ENCODE measurements at places on chromosomes 5 and 9.

DNA sequence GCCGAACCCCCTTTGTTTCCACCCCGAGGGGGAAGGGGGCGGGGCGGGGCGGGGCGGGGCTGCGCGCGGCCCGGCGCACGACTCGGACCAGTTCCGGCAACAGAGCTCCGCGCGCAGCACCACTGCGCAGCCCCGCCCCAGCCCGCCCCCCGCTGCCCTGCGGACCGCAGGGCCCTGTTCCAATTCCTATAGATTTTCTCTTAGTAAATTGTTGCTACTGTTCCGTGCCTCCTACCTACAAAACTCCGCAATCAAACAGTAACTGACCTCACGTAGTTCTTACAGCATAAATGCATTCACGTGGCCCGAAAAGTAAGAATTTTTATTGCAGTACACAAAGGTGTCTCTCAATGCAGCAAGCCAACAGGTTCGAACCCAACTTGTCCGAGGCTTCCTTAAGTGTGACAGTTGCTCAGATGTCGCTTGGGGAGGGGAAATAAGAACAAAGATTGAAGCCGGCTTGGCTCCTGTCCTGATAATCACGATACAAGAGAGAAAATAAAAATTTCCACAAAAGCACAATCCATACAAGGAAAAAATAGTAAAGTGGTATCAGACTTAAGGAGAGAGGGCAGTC, 1.2 kb upstream of the RNF38 start:
- no peak for DNase-seq

DNA sequence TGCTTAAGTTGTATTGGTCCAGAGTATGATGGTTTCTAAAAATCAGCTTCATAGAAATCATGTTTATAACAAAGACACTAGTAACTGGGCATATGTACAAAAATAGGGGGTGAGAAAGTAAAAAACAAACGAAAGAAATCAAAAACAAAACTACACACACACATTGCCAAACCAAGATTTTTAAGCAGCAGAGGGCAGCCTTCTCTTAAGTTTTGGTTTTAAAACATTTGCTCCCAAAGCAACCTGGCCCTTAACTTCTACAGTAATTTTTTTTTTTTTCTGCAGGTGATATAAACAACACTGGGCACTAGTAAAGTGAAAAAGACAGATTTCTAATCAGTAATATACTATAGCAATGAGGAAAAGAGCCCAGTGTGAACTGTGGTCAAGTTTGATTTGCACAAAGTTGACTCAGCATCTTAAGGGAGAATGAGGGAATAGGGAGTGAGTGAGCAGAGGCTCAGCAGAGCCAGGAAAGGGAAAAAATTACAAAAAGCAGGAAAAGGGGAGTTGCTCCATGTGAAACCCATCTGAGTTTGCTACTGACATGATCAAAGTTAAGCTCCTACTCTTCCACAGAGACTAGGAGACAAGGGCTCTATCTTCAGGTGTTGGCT, 13.4 kb upstream of the GAPT start:
- no peak for DNase-seq

GRCh38 chr5:56251440-56251839, 18.3 kb upstream of the ANKRD55 start:
- no peak for DNase-seq

- peak; percentile 72 for DNase-seq
Measured at GRCh38 chr9:92706218-92706940, 36.4 kb upstream of the IPPK start.

DNA sequence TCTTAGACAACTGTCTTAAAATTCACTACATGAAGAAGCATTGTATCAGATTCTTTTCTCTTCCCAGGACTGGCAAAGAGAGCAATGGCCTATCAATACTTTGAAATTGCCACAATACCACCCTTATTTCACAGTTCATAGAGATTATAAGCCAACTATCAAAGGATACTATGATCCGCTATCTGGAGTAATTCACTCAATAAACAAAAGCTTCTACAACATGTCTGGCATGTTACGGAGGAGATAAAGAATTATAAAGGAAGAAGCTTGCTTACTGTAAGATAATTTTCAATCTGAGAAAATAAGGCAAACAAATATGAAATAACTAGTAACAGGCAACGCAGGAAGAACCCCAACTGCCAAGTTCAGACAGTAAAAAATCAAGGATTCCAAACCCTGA, 114.8 kb downstream of the GNAQ start:
- no peak for DNase-seq

GRCh38 chr5:100904259-100904861, 1.3 kb upstream of the ST8SIA4 start:
- DNase-seq: peak; percentile 31

DNA sequence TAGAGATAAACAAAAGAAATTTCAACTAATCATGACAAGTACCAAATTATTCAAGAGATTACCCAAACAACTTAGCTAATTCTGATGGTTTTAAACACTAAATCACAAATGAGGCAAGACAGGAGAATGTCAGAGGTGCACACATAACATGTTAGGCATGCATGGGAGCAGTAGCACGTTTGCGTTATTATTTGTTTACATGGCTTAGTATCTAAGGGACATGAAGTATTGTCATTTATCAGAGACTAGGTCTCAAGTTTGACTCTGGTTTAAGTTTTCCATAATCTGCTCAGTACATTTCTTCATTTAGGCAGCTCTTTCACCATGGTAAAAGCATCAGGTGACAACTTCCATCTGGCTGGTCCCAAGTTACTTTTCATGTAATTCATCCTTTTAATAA, 244.1 kb upstream of the TNC start:
- DNase-seq: no peak

GRCh38 chr9:5186416-5187169, 1.2 kb upstream of the INSL6 start:
- DNase-seq: peak; percentile 44

DNA sequence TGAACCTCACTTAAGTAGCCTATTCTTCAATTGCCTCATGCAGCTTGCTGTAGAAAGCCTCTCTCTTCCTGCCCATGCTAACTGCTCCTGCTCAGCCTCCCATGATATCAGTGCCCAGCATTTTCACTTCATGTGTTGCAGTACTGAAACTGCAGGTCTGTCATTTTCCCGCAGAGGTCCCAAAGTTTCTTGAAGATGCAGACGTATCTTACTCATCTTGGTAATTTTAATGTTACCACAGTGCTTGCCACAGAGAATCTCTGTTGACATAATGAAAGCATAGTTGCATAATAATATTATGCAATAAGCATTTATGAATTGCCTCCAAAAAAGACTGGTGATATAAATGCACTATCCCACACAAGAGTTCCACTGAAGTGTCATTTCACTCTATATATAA, 561.1 kb upstream of the DAP start:
- no peak for DNase-seq

- DNase-seq: no peak
Measured at GRCh38 chr5:65903581-65903980, 22.8 kb upstream of the ERBIN start.

GRCh38 chr5:165405340-165405739, 1899.9 kb downstream of the MAT2B start:
- DNase-seq: no peak

DNA sequence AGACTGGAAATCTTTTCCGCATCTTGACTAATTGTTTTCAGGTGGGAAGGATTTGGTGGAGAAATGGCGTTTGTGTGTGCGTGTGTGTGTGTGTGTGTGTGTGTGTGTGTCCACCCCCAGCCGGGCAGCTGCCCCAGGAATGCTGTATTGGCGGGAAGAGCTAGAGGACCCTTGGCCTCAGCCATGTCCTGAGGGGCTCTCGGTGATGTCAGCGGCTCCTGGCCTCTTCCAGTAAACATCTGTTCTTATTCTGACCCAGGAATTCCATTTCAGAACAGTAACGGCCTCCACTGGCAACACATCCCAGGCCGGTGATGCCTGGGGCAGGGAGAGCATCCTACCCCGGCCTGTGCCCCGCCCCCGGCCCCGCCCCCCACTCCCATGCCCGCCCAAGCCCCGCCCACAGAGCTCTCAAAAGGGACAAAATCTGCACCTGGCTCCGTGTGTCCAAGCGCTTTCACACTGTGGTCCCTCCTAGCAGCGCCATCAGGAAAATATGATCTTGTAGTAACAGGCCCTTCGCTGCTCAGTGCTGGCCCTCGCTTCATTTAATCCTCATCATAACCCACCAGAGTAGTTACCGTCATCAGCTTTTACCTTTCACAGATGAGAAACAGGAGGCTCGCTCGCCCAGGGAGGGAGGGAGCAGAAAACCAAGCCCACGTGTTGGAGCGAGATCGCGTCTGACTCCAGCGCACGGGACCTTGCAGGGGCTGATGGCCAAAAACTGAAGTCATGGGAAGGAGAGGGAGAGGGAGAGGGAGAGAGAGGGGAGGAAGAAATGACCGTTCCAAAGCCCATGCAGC, 18.9 kb downstream of the ADAMTS2 start:
- DNase-seq: no peak

- no peak for DNase-seq
Measured at GRCh38 chr9:97441729-97442128, 29.8 kb downstream of the TDRD7 start.

- no peak for DNase-seq
Measured at GRCh38 chr9:94083384-94083783, 880 bp upstream of the PTPDC1 start.

- no peak for DNase-seq
Measured at GRCh38 chr9:16333691-16334090, 536.8 kb downstream of the BNC2 start.

DNA sequence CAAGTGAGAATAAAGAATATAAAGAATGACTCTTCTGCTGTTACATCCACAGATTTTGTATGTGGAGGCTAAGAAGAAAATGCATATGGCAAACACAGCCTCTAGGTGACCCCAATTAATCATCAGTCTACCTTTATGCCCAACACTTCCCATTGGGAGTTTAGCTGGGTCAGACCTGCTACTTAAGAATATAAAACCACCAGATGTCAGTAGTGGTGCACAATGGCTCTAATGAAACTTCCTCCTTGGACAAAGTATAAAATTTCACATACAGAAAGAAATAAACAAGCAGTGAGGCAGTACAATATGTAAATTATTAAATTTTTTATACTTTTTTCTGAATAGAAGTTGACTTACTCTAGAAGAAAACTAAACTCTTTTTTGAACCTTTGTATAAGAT, 539.9 kb downstream of the BRINP1 start:
- no peak for DNase-seq

DNA sequence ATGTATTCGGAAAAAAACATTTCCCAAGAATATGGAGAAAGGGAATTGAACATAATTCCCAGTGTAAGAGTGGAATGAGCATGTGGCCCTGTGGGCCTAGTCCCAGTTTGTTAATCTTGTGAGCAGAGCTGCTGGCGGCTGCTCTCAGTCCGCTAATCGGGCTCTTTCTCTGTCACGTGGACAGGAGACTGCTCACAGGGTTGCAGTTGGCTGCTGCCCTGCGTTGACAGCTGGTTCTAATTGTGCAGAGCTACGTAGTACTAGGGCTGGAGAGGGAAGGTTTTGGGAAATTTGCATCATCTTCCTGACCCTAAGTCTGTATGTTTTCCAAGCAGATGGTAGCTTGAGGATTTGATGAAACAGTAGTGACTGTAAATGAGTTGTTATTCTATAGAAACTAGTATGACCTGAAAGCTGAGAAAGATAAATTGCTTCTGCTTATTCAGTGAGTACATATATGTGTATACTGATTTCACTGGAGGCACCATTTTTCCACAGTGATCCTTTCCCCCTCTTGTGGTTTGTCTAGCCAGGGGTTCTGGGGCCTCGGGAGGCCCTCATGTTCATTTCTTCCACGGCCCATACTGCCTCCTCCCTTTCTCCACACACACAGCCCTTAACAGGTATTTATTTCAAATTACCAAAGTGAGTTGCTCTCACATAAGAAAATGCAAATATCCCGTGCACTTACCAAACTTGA, 100.6 kb downstream of the ANGPTL2 start:
- no peak for DNase-seq

- DNase-seq: no peak
Measured at GRCh38 chr9:112086627-112087026, 88.5 kb downstream of the SUSD1 start.

GRCh38 chr9:134800791-134801339, 79.7 kb upstream of the FCN2 start:
- no peak for DNase-seq

DNA sequence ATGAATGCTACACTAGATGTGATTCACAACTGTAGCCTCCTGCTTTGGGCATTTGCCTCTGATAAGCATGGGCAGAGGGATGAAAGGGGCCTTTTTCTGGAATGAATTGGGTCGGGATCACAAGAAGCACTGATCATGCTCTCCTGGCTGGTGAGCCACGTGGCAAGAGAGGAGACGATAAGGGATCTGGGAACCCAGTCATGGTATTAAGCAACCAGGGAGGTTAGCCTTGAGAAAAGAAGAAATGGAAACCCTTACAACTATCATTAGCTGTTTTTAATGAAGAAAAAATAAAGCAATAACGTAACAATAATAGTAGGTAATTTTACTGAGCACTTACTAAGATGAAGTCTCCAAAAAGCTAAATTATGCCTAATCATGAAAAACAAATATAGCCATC, 50.0 kb upstream of the RAI14 start:
- no peak for DNase-seq

GRCh38 chr5:18959535-18959934, 1028.5 kb downstream of the CDH18 start:
- DNase-seq: no peak

DNA sequence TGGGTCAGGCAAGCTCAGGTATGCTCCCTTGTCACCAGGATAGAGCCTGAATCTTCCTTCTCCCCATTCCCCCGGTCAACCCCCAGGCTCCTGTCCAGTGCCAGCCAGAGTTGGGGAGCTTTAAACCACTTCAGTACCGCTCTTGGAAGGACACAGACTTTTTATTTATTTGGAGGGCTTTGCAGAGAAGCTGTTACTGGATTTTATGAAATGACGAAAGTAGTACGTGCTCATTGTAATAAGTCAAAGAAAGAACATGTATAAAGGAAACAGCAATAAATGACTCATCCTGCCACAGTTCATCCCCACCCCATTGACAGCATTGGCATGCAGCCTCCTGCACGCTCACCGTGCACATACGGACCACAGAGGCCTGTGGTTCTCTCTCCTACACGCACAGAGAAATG, 230.3 kb downstream of the AUH start:
- no peak for DNase-seq

- no peak for DNase-seq
Measured at GRCh38 chr9:109166771-109167601, at the start of gene FRRS1L. TSS of gene FRRS1L (minus strand) at chr9:109167249. CDS start at chr9:109167138, 111 bp downstream.

DNA sequence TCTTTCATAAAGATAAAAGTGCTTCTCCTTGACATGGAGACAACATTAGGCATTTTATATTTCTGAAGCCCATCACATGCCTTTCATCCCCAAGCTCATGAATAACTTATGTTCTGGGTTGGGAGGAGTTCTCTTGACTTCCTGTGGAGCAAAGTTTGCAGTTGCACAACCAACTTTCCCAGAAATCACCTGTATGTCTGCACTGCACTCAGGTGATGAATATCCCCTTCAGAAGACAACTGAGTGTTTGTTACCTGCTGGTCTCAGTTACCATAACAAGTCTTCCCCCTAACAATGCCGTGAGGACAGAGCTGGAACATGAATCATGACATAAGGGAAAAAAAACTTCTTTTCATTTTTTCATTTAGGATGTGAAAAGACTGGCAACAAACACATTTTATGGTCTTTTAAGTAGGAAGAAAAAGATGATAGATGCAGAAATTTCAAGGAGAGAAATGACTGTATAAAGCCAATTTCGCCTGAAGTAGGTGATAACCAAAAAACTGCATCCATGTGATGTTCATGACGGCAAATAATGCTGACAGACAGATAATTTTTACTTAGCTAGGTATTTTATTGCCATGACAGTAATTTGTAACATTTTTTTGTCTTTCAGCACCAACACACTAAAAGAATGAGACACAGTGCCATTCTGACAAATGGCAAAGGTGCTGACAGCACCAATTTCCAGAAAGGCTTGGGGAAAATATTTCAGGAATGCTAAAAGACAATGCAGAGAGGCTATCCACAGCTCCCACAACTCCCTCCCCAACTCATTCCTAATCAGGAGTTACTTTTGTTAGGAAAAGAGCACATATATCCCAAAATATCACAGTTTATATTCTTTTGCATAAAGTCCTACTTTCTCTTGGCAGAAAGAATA, 656.3 kb downstream of the PRELID2 start:
- no peak for DNase-seq

Measured in T-helper 2 cell (primary cell).